ENCODE measurements at places on chromosomes 16 and 17.

- no peak for DNase-seq
Observed at GRCh38 chr16:10534748-10535147, 45.6 kb downstream of the EMP2 start.

- DNase-seq: no peak
Observed at GRCh38 chr16:63776437-63776836, 1345.4 kb downstream of the CDH11 start.

DNA sequence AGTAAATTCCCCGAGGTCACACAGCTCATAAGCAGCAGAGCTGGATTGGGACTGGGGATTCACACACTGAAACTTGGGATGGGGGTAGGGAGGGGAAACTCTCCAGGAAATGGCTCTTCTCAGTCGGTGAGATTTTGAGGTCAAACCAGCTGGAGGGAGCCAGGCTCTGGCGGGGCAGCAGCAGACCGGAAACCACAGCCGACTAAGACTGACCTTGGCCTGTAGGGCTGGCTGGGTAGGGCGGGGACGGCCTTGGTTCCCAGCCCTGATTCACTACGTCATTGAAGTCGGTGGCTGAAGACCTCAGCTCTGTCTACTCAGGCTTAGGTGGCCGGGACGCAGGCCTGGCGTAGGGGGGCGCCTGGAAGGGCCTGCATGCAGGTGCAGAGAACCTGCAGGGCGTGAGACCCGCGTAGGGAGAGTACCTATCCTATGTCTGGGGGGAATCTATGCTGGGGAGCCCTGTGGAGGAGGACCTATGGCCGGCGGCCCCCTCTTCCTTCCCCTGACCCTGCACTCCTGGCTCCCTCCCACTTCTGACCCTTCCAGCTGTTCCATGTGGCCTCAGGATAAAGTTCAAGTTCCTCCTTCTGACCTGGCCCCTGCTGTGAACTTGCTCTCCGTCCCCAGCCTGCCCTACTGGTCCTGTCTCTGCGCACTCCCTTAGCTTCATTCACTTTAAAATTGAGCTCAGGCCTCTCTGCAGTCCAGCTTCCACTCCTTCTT, 11.9 kb upstream of the SLC4A1 start:
- peak; percentile 15 for DNase-seq

- no peak for DNase-seq
Observed at GRCh38 chr16:30951750-30952149, 2.9 kb downstream of the ORAI3 start.

- no peak for DNase-seq
Observed at GRCh38 chr16:25922438-25922837, 230.7 kb downstream of the HS3ST4 start.

DNA sequence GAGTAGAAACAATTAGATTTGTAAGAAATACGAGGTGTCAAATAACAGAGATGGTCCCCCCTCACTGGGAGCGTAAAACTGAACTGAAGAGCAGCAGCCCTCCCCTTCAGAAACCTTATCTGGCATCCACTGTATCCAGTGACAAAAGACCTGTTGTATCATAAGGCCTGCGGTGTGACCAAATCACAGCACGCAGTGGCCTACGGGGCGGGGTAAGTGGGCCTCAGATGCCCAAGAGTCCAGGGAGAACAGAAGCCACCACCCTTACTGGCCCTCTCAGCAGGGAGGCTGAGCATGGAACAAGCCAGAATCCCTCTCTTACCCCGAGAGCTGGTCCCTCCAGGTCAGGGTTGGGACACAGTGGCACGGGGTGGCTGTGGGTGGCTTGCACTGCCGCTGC, 5.5 kb downstream of the JMJD6 start:
- DNase-seq: no peak

- DNase-seq: no peak
Observed at GRCh38 chr16:62954144-62955032, 918.1 kb upstream of the CDH8 start.

DNA sequence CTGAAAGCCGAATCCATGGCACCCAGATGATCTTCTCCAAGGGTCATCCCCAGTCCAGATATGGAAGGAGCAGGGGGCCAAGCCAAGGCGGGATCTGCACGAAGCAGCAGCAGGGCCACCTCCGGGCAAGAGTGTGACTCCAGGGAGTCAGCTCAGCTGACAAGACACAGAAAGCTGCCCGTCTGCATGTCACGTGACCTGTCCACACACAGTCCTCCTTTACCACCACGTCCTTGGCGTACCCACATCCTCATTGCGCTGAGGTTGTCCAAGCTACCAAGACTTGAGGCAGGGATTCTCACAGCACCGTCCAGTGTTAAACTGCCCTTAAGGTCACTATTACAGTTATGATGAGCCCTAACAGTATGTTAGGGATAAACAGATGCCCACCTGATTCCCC, 11.3 kb upstream of the CYTH1 start:
- no peak for DNase-seq

DNA sequence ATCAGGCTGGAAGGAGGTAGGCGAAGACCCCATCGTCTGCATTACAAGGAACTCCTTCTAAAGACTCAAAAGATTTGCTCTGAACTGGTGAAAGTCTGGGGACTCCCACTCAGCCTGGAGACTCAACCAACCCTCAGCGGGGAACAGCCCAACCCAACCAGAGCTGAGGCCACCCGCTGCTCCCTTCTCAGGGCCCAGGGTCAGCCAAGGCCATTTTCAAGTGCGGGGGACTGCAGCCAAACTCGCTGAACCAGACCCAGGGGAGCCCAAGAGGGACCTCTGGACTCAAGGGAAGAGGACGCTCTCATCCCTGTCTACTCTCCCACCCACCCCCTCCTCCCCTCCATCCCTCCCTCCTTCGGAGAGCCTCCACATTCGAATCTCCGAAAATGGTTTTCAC, 24.1 kb downstream of the XYLT1 start:
- no peak for DNase-seq

GRCh38 chr16:89344458-89344834, 126.9 kb downstream of the ZNF778 start:
- DNase-seq: no peak

- no peak for DNase-seq
Observed at GRCh38 chr17:62808576-62808970, 459 bp upstream of the MARCHF10 start.

GRCh38 chr16:10610499-10611184, 30.2 kb upstream of the EMP2 start:
- no peak for DNase-seq

Data from activated CD4-positive, alpha-beta T cell treated with anti-CD3 and anti-CD28 coated beads, Interleukin-2, amount 10 ng/mL, durations not matched to agents 7 days and 5 days (primary cell).